ENCODE measurements at places on chromosomes 2 and 18.

- peak; percentile 41 for DNase-seq
Observed at GRCh38 chr2:8575038-8575833, 106.6 kb upstream of the ID2 start.

- DNase-seq, result peak; percentile 69
Observed at GRCh38 chr2:201860636-201861066, 54.3 kb downstream of the CDK15 start.

GRCh38 chr2:48126162-48126561 is 219.9 kb upstream of the FBXO11 start:
- no peak for DNase-seq

- DNase-seq, result no peak
Observed at GRCh38 chr2:55116966-55117365, 66.7 kb upstream of the RTN4 start.

DNA sequence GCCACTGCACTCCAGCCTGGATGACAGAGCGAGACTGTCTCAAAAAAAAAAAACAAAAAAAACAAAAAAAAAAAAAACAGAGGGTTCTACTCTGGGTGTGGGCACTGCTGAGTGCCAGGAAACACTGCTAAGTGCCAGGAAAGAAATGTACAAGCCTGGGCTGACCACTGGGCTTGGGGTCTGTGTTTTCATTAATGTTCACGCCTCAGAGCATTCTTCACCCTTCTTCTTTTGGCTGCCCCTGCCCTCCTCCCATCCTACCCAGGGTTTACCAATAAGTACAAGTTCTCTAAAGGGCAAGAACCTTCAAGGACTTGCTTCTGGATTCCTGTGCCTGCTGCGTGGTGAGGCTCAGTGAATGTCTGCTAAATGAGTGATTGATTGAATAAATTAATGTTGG is 49.3 kb upstream of the LRPPRC start:
- DNase-seq, result no peak

DNA sequence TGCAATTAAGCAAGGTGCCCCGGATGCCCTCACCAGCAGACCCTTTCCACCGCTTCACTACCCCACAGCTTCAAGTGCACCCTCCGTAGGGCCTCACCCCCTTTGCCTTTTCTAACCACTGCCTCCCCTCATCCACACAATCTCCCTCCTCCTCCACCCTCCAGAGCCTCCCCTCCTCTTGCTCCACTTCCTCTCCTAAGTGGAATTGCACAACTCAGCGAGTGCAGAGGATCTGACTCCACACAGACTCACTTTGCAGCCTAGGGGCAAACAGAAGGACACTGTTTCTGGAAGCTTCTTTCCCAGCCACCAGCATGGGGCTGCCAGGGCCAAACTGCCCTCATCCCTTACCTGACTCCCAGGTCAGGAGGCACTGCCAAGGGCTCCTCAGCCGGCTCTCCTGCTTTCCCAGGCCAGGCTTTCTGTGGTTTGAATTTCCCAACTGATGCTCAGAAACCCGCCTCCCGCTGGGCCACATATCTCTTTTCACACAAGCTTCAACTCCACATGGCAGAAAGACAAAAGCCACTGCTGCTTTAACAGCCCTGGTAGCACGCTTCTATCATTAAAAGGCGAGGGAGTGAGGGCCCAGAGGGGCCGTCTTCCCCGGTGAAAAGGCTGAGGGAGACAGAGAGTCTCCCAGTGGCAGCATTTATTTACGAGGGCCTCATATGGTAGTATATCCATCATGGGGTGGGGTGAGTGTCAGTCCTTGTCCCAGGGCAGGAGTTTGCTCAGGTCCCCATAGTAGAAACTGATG is 74.7 kb upstream of the MGAT4A start:
- DNase-seq, result no peak

GRCh38 chr2:20625491-20626391 is 25.2 kb downstream of the HS1BP3 start:
- no peak for DNase-seq

- DNase-seq, result no peak
Observed at GRCh38 chr2:191049728-191050639, 36.0 kb upstream of the STAT1 start.

DNA sequence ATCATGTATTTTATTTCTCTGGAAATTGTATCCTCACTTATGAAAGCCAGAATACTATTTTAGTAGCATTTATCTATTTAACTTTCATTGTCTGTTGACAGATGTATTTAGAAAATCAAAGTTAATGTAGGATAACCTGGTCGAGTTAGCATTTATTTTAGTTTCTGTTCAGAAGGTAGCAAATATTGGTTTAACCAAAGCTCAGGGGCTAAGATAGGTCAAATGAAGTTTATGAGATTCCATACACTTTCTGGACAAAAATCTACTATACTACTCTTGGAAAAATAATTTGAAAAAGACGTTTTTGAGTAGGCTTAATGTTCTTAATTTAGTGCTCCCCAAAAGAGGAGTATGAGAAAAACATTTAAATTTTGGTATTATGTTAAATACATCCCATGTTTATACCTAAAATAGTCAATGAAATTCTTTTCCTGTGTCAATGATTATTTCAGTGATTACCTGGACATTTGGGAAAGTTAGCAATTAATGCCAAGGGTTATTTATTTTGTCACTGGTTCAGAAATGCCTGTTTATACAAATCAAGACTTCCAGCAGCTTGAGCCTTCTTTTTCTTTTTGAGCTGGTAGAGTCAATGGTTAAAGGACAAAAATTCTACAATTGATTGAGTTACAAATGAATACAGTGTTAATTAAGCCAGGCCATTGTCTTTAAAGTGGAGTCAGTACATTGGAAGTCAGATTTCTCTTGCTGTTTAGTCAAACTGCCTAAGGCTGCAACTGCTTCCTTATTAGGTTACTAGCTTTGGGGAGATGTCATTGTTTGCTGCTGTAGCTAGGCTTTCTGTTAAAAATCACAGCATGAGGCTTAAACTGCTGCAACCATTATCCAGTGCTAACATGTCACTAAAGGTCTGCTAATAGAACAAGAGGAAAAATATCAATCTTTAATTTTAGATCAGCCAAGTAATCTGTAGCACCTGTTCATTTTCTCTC is 182.3 kb downstream of the CAMKMT start:
- no peak for DNase-seq

GRCh38 chr2:41194230-41194629 is 742.3 kb upstream of the SLC8A1 start:
- DNase-seq, result no peak

DNA sequence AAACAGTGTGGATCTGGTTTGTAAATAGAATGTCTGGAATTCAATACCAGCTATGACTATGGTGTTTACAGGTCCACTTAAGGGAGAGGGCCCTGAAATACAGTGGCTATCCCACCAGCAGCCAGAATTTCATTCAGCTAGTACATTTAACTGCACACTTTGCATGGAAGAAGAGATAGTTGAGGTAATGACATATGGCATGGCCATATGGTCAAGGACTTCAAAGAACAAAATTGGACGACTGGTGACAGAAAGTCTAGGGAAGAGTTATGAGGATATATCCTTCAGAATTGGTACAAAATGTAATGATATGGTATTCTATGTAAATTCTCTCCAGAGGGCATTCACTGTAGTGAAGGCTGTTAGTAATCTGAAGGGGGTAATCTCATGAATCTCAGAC is 105.0 kb downstream of the IKZF2 start:
- DNase-seq, result no peak

GRCh38 chr18:58402247-58402646 is 226.6 kb downstream of the ALPK2 start:
- no peak for DNase-seq

DNA sequence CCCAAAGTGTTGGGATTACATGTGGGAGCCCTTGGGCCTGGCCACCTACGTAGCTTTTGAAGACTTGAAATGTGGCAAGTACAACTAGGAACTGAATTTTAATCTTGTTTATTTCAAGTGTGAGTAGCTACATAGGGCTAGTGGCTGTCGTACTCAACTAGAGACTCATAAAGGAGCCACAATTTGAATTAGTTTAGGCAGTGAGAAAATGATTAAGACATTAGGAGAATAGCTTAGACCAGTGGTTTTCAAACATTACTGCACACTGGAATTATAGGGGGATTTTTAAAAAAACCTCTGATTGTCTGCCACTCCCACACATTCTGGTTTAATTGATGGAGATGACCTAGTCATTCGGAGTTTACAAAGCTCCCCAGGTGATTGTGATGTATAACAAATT is 127.1 kb downstream of the FMNL2 start:
- DNase-seq, result no peak

- no peak for DNase-seq
Observed at GRCh38 chr2:33166287-33166881, 219.6 kb downstream of the LTBP1 start.

GRCh38 chr2:45932278-45932975 is 281.0 kb downstream of the PRKCE start:
- DNase-seq, result peak; percentile 23

- DNase-seq, result no peak
Observed at GRCh38 chr2:143357966-143358365, 228.7 kb downstream of the ARHGAP15 start.

DNA sequence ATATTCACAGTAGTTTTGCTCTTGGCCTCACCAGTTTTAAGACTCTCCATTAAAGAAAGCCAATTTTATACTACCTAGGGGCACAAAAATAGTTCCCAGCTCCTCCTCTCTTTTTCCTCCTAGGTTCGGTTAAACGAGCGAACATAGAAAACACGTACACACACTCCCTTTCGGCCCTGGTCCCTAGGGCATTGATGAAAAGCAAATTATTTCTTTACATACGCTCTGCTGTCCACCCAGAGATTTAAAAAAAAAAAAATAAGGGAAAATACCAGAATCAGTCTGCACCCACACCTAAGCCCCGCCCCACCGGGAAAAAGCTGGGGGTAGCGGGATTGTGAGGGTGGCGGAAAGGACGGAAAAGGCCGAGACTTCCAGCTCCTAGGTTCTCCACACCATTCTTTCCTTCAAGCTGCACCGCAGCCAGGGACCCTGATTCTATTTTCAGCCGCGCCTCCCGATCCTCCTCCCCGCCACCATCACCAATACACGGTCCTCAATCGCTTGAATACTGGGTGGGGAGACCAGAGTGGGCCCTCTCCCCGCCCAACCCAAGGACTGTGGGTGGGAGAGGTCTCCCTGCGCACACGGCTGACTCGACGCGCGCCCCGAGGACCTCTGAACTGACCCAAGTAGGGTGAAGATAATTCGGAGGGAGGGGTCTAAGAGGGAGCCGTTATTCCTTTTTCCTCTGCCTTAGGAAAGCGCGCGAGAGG is 769 bp downstream of the ATF2 start:
- no peak for DNase-seq

GRCh38 chr18:73199151-73199550 is 331.4 kb upstream of the NETO1 start:
- no peak for DNase-seq

GRCh38 chr2:172109988-172110811 is 7.5 kb upstream of the DLX2 start:
- DNase-seq, result no peak

GRCh38 chr2:42032224-42032620 is 15.6 kb upstream of the PKDCC start:
- no peak for DNase-seq

DNA sequence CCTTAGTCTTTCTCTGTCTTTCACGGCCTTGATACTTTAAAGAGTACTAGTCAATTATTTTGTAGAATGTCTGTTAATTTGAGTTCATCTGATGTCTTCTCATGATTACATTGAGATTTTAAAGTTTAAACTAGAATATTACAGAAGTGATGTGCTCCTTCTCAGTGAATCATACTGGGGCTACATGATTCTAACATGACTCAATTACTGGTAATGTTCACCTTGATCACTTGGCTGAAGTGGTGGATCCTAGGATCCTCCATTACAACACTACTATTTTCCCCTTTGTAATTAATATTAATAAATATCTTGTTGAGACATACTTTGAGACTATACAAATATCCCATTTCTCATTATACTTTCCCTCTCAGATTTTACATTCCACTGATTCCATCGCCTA is 148.5 kb downstream of the CAMKMT start:
- no peak for DNase-seq
